Amniotic epithelial cell (primary cell): ENCODE measurements at places on chromosomes 7 and 10.

GRCh38 chr10:11295492-11295891, 277.8 kb downstream of the CELF2 start:
- no peak for DNase-seq

DNA sequence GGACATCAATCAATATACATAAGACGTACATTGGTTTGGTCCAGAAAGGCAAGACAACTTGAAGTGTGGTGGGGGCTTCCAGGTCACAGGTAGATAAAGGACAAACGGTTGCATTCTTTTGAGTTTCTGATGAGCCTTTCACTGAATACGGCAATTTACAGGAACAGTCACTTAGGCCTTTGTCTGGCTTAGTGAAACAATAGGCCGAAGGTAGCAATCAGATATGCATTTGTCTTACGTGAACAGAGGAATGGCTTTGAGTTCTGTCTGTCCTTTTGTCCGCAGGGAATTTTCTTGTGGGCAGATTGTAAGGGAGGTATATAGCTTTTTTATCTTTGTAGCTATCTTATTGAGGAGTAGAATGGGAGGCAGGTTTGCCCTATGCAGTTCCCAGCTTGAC, 10.8 kb upstream of the STN1 start:
- DNase-seq, result no peak

GRCh38 chr10:97329766-97330165, 4.8 kb downstream of the FRAT2 start:
- DNase-seq, result no peak

DNA sequence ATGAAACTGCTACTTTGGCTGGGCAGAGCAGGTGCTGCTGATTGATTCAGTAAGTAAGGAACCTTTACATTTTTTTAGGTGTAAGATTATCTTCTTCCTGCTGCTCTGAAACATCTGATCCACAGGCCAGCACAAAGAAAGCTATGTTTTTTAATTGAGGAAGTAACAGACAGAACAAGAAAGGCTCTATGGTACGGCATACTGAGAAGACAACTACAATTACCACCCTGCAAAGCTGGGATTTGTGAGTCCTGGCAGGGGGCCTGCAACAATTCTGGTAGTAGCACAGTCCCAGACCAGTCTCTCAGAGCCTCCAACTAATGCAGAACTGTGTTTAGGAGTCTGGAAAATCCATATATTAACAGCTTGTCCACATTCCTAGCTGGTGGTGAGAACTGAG, 103.0 kb upstream of the LRRTM3 start:
- DNase-seq, result no peak

DNA sequence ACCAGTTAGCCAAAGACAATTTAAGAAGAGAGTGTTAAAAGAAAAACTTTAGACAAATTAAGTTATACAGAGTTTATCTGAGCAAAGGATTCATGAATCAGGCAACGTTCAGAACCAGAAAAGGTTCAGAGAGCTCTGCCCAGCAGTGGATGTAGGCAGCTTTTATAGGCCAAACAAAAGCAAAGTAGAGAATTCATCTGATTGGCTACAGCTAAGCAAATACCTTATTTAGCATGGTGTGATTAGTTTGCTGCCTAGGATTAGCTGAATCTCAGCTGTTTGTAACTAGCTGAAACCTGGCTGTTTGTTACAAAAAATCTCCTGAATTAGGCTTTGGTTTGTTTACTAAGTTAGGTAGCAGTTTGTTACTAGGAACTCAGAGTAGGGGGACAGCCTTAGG, 66.0 kb downstream of the SLC25A40 start:
- no peak for DNase-seq

GRCh38 chr7:31705377-31705776, 18.4 kb downstream of the PPP1R17 start:
- no peak for DNase-seq

DNA sequence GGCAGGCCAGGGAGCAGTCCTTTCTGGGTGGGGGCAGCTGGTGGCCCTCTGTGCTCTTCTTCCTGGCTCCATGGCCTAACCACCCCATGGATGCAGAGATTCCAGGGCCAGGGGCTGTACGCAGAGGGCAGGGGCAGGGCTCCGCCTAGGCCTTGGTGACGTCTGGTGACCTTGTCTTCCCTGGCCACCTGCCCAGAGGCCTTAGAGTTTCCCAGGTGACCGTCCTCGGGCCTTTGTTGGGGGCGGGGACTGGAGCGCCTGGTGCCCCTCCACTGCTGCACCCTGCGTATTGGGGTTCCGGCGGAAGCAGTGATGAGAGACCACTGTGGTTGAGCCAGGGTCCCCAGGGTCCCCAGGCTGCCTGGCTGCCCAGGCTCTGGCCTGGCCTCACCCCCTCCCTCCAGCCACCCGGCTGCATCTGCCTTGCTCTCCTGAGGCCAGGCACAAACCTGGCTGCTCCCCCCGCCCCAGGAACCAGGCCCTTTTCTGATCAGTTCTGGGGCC, 10.3 kb downstream of the PWWP2B start:
- no peak for DNase-seq

DNA sequence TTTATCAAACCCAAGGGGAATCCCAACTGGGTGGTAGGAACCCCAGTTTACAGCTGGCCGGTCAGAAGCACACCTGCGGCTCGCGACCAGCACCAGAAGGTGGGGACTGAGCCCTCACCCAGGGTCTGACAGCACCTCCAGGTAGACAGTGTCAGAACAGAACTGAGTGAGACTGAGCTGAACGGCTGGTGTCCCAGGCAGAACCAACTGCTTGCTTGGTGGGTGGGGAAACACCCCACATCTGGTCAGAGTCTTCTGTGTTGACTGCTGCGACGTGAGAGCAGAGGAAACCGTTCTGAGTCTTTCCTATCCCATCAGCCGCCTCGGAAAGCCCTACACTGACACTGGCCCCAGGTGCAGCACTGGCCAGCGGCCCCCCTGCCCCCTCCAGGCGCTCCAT, 160.7 kb downstream of the MAD1L1 start:
- DNase-seq, result no peak

DNA sequence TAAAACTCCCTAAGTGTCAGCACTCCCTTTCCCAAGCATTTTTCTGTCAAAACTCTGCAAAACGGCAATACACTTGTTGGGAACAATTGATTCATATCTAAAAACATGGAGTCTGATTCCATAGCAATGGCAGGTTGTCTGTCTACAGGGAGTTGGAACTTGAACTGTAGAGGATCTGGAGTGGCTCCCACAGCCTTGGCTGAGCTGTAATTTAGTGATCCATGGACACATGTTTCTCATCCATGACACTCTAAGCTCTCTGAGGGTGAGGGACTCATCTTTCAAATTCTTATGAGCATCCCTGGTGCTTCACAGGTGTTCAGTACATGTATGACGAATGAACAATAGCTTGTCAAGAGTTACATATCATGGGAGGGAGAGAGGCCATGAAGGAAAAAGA, 466.1 kb downstream of the GRID1 start:
- DNase-seq, result no peak

DNA sequence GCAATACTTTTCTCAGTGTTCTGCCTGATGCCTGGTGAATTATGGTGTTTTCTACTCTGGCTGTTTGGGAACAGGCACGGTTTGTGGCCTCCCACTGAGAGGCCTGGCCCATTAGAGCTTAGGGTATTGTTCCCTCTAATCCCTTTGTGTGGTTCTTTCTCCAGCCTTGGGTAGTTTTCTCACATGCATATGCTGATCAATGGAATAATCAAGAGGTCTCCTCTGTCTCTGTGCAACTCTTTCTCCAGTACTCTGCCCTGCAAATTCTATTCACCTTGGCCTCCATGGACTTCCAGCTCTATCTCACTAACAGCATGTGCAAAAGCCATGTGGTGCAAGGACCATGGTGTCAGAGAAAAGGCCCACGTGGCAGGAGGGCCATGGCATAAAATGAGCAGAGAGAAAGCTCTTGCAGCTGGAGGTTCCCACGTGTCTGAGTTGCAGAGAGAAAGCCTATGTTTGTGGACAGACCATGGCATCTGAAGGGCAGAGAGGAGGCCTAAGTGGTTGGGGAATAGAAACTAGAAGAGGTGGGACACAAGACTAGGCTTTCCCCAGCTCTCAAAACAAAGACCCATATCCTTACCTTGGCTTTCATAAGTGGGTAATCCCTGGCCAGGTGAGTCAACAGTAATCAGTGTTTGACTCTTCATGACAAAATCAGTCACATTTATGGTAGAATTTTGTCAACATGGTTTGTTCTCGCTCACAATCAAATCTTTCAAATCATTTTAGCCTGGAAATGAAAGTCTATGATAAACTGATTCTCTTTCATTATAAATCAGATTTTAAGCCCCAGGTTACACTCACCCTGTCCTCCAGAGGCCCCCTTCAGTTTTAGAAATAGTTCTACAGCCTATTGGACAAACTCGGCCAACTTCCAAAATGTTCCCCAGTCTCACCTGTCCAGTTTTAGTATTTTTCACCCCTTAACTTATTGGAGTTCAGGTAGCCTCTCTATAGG, 17.3 kb downstream of the OPALIN start:
- no peak for DNase-seq

- no peak for DNase-seq
These were observed 243.9 kb downstream of the SNX10 start for GRCh38 chr7:26535483-26536007.

GRCh38 chr7:4642468-4643203, 39.5 kb upstream of the FOXK1 start:
- no peak for DNase-seq

DNA sequence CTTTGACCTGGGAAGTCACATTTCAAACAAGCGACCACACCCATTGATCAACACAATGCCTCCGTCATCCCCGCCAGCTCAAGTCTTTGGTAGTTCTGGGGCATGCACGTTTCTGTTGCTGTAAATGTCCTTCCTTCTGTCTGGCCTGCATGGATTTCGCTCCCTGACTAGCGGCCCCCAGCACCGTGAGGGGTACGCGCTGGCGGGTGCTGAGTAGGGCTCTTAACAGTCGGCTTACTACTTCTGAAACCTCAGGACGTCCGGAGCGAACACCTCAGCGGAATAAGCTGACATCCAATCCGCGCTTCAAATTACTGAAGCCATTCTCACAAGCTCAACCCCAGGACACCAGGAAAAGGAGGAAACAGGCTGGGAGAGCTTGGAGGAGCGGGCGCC, 505 bp downstream of the NUDCD3 start:
- peak; percentile 13 for DNase-seq

GRCh38 chr7:31020161-31020560, 31.9 kb upstream of the ADCYAP1R1 start:
- DNase-seq, result no peak

DNA sequence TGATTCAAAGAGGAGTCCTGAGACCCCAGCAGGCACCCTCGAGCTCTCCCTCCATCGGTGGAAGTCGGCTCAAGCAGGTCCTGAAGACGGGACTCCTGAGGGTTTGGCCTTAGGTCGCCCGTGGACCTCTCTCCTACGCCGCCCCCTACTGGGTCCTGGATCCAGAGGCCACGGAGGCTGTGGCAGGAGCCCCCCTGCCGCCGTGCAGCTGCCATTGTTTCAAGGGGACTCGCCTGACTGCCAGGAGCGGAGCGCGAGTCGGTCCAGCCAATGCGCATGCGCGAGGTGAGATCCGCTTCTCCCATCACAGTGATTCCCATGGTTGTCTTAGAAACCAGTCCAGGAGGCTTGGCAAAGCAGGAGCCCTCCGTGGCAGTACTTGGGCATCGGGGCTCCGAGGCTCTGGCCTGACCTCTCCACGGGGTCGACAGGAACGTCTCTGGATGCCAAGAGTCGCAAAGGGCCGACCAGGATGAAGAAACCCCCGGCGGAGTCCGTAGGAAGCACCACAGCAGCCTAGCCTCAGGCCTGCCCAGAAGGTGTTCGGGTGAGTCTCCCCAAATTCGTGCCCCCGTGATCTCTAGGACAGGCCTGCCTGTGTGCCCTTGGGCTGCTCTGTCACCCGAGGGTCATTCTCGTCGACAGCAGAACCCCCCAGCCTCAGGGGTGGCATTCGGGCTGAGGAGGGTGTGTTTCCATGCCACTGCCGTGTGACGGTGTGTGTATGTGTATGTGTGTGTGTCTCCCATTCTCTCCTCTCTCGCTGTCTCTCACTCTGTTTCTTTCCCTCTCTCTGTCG, 322.3 kb downstream of the ZNF716 start:
- DNase-seq, result no peak

GRCh38 chr7:151590850-151591771, 71.4 kb upstream of the RHEB start:
- no peak for DNase-seq

GRCh38 chr7:27237735-27238334, 4.8 kb upstream of the EVX1 start:
- peak; percentile 32 for DNase-seq

- DNase-seq, result no peak
These were observed 34.1 kb upstream of the GPR22 start for GRCh38 chr7:107435749-107436148.

- no peak for DNase-seq
These were observed 366.0 kb upstream of the SHH start for GRCh38 chr7:156178214-156178613.

GRCh38 chr10:21184984-21185383, 287.9 kb upstream of the NEBL start:
- no peak for DNase-seq

DNA sequence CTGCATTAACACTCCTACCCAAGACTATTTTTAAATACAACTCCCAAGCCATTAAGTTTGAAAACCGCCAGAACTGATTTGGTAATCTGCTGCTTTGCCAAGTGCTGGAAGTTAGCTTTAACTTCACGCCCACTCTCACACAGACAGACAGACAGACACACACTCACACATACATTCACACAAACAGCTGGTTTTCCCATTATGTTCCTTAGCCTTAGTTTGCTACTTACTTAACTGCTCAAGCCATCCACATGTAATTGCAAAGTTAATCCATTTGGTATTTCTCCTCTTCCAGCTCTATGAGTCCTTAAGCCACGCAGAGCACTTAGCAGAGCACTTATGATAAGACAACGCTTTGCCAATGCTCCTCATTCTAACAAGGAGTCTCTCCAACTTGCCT, 8.3 kb downstream of the COBL start:
- DNase-seq, result no peak

GRCh38 chr7:23787272-23787671, 77.3 kb downstream of the STK31 start:
- DNase-seq, result no peak

DNA sequence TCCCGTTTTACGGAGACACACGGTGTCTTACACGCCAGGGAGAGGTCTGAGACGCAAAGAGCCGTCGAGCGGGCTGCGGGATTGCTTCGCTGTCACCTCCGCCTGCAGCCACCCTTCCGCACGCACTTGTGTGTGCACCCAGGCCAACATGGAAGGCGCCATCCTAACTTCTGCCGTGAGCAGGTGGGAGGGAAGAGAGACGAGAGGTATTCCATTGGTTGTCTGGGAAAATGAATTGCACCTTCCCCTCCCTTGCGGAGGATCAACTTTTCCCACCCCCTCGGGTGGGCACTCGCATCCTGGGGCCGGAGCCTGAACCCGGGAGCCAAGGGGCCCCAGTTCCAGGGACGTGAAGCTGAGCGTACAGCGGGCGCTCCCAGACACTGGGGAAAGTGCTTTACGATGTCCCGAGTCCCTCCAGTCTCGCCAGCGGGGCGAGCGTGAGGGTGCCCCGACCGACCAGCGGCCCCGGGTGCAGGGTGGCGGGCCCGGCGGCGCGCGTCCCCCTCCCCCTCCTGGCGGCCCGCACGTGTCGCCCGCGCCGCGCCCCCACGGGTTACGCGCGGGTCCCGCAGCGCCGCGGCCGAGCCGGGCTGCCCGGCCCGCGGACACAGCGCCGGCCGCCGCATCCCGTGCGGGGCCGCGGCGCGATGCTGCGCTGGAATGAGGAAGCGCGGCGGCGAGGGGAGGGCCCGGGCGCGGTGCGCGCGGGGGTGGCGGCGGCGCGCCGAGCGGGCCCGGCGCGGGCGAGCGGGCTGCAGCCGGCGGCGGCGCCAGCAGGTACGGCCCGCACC, 984 bp upstream of the IKZF1 start:
- no peak for DNase-seq

- peak; percentile 9 for DNase-seq
These were observed 48.1 kb downstream of the RGS10 start for GRCh38 chr10:119494236-119495020.
